Hematopoietic multipotent progenitor cell treated with erythropoietin and hydrocortisone succinate and interleukin-3 and kit ligand, for 17 days (in vitro differentiated cells): ENCODE measurements at places on chromosomes 5 and 9.

DNA sequence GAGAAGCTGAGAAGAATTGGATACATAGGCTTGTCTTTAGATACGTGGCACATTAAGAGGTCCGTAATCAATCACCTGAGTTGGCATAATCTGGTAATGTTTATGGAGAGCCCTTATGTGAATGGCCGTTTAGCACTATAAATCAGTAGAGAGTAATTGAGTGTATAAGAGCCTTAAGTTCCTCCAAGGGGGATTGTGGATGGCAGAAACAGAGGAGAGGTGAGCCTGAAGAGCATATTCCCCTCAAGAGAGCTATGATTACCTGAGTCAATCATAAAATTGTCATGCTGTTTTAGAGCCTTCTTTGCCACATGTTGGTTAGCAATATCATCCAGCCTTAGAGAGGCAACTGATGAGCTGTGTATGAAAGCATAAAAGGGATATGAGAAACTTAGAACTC lies 58.8 kb downstream of the FOCAD start:
- no peak for DNase-seq

DNA sequence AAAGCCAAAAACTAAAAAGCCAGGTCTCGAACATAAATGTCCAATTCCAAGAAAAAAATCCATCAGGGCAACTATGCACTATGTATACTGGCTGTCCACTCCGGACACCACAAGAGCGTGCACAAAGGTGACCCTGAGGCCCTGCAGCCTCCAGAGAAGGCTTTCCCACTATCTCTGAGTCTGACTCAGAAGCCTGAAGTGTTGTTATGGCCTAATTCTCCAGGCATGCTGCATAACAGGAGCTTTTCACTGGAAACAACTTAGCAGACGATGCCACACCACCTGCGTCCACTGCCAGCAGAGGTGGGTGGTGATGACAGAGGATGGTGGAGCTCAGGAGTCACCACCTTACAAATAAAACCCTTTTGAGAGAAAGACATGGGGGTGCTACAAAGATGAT lies 63.7 kb downstream of the HABP4 start:
- no peak for DNase-seq

DNA sequence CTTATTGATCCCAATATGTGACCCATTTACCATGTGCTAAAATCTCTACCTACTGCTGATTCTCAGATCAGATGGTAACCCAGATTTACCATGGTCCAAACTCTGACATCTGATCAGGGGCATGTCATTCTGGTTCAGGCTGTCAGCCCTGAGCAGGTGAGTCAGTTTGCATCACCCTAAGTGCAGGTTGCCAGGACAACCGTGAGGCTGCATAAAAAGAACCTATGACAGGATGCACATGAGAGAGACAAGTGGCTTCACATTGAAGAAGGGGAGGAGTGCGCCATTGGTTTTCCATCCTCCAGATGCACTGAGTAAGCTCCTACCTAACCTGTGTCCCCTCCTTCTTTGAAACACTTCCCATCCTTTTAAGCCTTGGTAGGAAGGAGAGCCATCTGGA lies 801 bp upstream of the PRSS3 start:
- DNase-seq: no peak

GRCh38 chr5:172365948-172366608 lies 82.5 kb upstream of the UBTD2 start:
- no peak for DNase-seq

DNA sequence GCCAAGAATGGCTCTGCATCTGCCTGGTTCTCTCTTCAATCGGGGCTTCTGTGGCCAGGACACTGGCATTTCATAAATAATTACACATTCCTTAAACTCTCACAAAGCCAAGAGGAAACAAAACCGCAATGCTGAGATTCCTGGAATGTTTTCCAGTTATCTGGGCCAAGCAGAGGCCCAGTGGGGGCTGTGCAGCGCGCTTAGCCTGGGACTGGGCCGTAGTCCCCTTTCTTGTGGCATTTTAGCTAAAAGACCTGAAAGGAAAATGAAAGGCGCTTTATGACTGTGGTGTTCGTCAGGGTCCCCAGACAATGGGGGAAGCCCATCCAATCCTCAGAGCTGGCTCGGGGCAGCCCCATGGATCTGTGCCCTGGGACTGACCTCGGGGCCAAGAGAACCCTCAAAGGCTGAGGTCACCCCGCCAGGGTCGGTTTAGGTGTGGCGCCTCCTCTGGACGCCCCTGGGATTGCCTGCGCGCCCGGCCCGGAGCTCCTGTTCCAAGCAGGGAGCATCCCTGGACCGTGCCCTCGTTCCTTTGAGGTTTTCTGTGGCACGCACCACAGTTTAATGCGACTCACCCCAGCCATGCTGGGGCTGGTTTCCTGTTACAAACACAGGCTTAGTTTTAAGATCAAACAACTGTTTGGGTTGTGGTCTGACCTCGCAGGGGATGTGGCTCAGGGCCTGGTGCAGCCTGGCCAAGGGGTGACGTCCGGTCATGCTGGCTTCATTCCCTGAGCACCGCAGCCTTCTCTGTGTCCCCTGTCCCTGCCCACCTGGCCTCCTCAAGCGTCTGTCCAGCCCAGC lies 51.5 kb upstream of the NKD2 start:
- no peak for DNase-seq
